ENCODE measurements at places on chromosomes 16 and 17. TPM values are rescaled to one million over a fixed set of nuclear protein-coding genes. Genes with fewer than 3 reads are reported as not detected.
A peak's percentile ranks its signal among the peaks of the same experiment; 100 is the strongest.

KRT14 gene
- 0.30 TPM for total RNA-seq

KCNJ12 gene
- 4.0 TPM for total RNA-seq

DNA sequence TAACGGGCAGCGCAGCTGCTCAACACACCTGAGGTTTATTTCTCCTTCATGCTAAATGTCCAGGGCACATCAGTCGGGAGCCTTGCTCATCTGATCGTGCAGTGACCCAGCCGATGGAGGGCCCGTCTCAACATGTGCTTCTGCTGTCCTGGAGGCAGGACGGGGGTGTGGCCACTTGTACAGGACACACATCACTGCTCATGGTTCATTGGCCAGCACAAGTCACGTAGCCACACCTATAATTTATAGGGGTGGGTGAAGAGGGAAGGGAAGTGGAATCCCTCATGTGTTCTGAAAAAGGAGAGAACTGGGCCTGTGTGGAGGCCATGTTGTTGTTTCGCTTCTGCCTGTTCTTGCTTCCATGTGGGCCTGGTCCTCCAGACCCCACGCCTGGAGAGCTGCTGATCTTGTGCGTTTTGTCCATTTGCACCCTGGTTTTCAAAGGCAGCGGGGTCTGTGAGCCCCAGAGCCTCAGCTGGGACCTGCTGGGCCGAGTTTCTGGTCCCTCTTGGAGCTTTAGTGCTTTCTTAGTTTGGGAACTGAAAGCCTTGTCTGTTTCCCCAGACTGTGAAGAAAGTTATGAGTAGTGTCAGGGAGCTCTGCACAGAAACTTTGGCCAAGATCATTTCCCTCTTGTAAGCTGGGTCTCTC is 60.5 kb downstream of the CMIP start:
- H3K27me3 ChIP-seq: no peaks in the 10 kb centered on the region
- H3K4me1 ChIP-seq: no peaks in the 10 kb centered on the region
- DNase-seq: peak; percentile 50
- H3K36me3 ChIP-seq: no peaks in the 10 kb centered on the region
- H3K4me3 ChIP-seq: no peak overlapping the region
- H3K27ac ChIP-seq: no peak overlapping the region

- H3K36me3 ChIP-seq: no peaks in the 10 kb centered on the region
- no peaks in the 10 kb centered on the region for H3K27me3 ChIP-seq
- H3K4me3 ChIP-seq: no peak overlapping the region
- DNase-seq: no peak
- no peak overlapping the region for H3K27ac ChIP-seq
Measured at GRCh38 chr17:30082773-30083172, 33.8 kb upstream of the NSRP1 start.

- no peaks in the 10 kb centered on the region for H3K36me3 ChIP-seq
- H3K27me3 ChIP-seq: no peaks in the 10 kb centered on the region
- peaks cover 3% of the 10 kb centered on the region for H3K4me1 ChIP-seq
- peak overlapping the region; percentile 73 for H3K27ac ChIP-seq
Measured at GRCh38 chr17:1455291-1455796, 688 bp downstream of the CRK start.

DNA sequence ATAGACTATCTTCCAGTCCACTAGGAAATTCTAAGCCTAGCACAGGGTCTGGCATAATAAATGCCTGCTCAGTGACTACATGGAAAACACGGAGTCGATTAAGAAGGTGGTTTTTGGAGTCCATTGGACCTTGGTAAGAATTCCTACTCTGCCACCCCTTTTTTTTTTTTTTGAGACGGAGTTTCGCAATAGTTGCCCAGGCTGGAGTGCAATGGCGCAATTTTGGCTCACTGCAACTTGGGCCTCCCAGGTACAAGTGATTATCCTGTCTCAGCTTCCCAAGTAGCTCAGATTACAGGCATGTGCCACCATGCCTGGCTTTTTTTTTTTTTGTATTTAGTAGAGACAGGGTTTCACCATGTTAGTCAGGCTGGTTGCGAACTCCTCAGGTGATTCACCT is 123.2 kb downstream of the HS3ST2 start:
- no peak overlapping the region for H3K27ac ChIP-seq
- no peak overlapping the region for H3K4me3 ChIP-seq
- no peaks in the 10 kb centered on the region for H3K27me3 ChIP-seq
- no peak for DNase-seq
- no peaks in the 10 kb centered on the region for H3K4me1 ChIP-seq
- no peaks in the 10 kb centered on the region for H3K36me3 ChIP-seq

- H3K27ac ChIP-seq: no peak overlapping the region
- no peak for DNase-seq
- no peaks in the 10 kb centered on the region for H3K4me1 ChIP-seq
Measured at GRCh38 chr17:61302953-61303816, 96.5 kb upstream of the TBX2 start.

DNA sequence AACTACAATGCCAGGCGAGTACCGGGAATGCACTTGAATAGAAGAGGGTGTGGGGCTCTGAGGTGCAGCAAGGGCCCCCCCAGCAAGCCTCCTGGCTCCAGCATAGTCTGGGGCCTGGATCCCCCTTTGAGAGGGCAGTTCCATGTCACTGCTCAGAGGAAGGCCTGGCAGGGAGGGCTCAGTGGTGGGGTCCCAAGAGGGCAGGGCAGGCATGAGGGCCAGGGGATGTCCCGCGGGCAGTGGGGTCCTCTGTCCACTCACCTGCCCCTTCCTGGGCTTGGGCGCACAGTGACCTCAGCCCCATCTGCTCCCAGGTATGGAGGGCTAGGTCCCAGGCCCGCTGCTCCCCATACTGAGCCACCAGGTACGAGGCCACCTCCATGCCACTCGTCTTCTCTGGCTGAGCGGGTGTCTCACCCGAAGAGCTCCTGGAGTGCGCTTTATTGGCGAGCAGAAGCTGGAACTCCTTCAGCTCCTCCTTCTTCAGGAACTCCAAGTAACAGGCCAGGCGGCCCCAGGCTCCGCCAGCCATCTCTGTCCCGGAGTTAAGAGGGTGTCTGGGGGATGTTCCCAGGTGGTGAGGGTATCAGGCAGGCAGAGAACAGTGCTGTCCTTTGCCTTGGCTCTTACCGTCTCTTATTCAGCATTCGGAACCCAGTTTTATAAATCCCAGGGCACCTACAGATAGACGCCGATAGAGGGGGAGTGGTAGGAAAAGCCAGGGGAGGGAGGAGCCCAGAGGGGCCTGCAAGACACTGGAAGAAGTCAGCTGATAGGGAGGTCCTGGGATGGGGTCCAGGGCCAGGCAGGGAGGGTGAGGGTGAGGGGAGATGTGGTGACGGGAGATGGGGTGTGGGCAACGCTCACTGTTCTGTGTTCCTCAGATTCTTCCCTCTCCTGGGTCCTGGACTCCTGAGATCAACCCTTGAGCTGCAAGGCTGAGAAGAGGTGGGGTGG is 605 bp downstream of the NLRP1 start:
- H3K36me3 ChIP-seq: no peaks in the 10 kb centered on the region
- DNase-seq: no peak
- H3K27ac ChIP-seq: no peak overlapping the region
- no peaks in the 10 kb centered on the region for H3K27me3 ChIP-seq
- H3K4me3 ChIP-seq: peak overlapping the region; percentile 13

- no peak overlapping the region for H3K4me3 ChIP-seq
- no peaks in the 10 kb centered on the region for H3K36me3 ChIP-seq
- H3K4me1 ChIP-seq: no peaks in the 10 kb centered on the region
- H3K27me3 ChIP-seq: no peaks in the 10 kb centered on the region
- H3K27ac ChIP-seq: no peak overlapping the region
Measured at GRCh38 chr16:84514874-84515835, 10.7 kb upstream of the MEAK7 start.

Measured in aorta (tissue), 5 donors.